Left ventricle myocardium inferior (tissue), 1 donor: ENCODE measurements at places on chromosomes 1 and 21.

DNA sequence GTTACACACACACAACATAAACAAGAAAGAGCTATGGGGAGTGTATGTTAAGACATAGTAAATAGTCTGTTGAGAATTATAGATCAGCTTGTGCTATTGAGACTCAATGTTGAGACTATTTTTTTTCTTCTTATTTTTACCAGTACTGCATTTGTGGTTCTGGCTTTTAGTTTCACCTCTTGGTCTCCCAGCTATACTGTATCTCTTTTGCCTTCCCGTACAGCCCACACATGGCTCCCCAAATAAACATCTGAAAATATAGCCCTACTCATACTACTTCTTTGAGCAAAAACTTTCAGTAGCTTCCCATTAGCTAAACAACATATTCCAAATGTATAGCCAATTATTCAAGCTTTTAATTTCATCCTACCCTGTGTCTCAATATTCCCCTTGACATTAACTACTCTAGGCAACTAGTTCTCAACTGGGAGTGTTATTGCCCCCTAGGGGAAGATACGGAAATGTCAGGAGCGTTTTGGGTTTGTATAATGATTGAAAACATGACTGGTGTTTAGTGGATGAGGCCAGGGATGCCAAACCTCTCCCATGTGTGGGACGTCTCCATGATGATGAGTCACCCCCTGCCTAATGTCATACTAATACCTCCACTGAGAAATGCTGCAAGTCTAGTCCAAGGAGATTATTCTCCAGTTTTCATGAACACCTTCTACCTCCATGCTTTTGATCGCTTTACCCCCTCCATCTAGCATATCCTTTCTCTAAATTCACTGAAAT is 6.8 kb downstream of the RPE65 start:
- no peak overlapping the region for H3K4me3 ChIP-seq
- H3K4me1 ChIP-seq, result no peaks in the 10 kb centered on the region
- no peak overlapping the region for H3K27ac ChIP-seq
- H3K27me3 ChIP-seq, result no peaks in the 10 kb centered on the region
- no peaks in the 10 kb centered on the region for H3K36me3 ChIP-seq

GRCh38 chr1:107533436-107533835 is 392.6 kb downstream of the NTNG1 start:
- H3K4me3 ChIP-seq, result no peak overlapping the region
- peaks cover 28% of the 10 kb centered on the region for H3K27me3 ChIP-seq
- H3K36me3 ChIP-seq, result no peaks in the 10 kb centered on the region
- no peaks in the 10 kb centered on the region for H3K4me1 ChIP-seq
- no peak overlapping the region for H3K27ac ChIP-seq

DNA sequence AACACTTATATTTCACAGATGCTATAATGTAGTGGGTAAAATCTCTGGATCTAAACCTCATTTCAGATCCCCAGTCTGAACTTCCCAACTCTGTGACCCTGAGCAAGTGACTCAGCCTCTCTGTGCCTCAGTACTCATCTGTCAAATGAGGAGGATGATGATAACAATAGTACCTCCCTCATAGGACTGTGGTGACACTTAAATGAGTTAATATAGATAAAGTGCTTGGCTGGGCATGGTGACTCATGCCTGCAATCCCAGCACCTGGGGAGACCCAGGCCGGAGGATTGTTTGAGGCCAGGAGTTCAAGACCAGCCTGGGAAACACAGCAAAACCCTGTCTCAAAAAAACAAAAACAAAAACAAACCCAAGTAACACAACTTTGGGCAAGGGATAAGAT is 4.7 kb upstream of the ECE1 start:
- no peaks in the 10 kb centered on the region for H3K27me3 ChIP-seq
- peaks cover 71% of the 10 kb centered on the region for H3K4me1 ChIP-seq
- no peak for DNase-seq
- peak overlapping the region; percentile 90 for H3K27ac ChIP-seq
- H3K4me3 ChIP-seq, result no peak overlapping the region
- no peaks in the 10 kb centered on the region for H3K36me3 ChIP-seq

DNA sequence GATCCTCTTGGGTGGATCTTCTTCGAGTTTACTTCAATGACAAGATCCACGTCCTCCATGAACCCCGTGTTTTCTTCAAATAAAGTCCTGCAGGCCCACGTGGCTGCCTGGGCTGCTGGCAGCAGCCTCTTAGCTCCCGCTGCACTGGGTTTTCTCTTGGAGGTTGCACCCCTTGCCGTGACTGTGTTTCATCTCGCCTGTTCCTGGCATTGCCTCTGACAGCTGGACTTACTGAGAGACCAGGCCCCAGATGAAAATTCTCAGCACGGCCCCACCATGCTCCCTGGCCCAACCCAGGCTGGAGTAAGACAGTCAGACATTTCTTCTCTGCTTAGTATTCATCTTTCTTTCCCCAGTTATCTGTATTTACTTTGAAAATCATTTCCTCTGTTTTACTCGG is 274.8 kb upstream of the RUNX1 start:
- H3K27me3 ChIP-seq, result peaks cover 55% of the 10 kb centered on the region
- H3K4me1 ChIP-seq, result peaks cover 5% of the 10 kb centered on the region
- H3K27ac ChIP-seq, result peak overlapping the region; percentile 49
- H3K36me3 ChIP-seq, result no peaks in the 10 kb centered on the region

- DNase-seq, result no peak
- H3K4me1 ChIP-seq, result peaks cover 39% of the 10 kb centered on the region
- peaks cover 83% of the 10 kb centered on the region for H3K36me3 ChIP-seq
- no peaks in the 10 kb centered on the region for H3K27me3 ChIP-seq
- peak overlapping the region; percentile 57 for H3K27ac ChIP-seq
- H3K4me3 ChIP-seq, result no peak overlapping the region
Measured at GRCh38 chr1:94180650-94181049, 56.7 kb downstream of the ARHGAP29 start.

- peaks cover 68% of the 10 kb centered on the region for H3K27me3 ChIP-seq
- DNase-seq, result peak; percentile 23
- peak overlapping the region; percentile 60 for H3K4me3 ChIP-seq
- H3K36me3 ChIP-seq, result no peaks in the 10 kb centered on the region
- no peak overlapping the region for H3K27ac ChIP-seq
Measured at GRCh38 chr1:234326497-234327366, 46.5 kb upstream of the COA6 start.

DNA sequence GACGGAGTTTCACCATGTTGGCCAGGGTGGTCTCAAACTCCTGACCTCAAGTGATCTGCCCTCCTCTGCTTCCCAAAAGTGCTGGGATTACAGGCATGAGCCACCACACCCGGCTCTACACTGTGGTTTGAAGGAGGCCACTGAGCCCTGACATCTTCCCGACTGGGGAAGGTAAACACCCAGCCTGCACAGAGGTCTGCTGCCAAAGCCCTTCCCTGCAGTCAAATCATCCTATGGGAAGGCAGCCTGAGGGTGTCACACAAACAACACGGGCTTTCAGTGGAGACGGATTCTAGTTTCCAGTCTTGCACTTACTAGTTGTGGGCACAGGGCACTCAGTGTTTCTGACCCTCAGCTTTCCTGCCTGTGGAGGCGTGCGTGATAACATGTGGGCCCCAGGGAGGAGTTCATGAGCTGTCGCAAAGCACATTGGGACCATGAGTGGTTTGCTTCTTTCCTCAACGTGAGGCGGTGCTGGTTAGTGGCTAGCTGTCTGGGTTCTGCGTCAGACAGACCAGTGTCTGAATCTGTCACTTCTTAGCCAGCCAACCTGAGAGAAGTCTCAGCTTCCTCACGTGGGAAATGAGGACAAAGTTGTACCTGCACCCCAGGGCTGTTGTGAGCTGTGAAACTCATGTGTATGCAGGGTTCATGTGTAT is 21.5 kb upstream of the OPRD1 start:
- H3K4me1 ChIP-seq, result peaks cover 5% of the 10 kb centered on the region
- DNase-seq, result no peak
- H3K36me3 ChIP-seq, result no peaks in the 10 kb centered on the region
- peaks cover 7% of the 10 kb centered on the region for H3K27me3 ChIP-seq
- no peak overlapping the region for H3K4me3 ChIP-seq

DNA sequence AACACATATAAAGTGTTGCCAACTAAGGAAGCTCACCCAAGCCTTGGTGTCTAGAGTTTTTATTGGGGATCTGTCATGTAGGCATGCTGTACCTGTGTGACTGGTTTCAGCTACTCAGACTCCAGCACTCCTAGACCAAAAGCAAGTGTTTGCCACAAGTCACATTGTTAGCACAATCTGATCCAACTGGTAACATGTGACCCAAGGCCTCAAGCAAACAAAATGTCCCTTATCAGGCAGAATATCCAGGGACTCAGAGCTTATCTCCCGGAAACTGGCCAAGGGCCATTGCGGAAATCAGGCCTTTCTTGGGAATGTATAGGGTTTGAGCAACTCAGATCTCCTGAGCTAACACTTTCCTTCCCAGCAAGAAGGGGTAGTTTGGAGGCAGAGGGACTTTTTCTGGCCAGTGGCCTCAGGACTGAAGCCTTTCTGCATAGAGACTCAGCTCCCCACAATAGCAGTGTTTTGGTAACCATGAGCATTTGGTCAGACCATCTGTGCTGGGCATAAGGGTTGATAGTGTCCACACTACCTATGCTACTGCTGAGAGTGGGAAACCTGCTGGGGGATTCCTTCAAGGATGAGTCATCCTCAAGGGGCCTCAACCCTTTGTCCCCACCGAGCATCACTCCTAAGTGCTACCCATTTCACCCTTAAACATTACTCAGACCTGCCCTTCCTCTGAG is 29.6 kb downstream of the NHLH2 start:
- no peak overlapping the region for H3K27ac ChIP-seq
- no peak overlapping the region for H3K4me3 ChIP-seq
- H3K36me3 ChIP-seq, result no peaks in the 10 kb centered on the region
- H3K4me1 ChIP-seq, result peaks cover 31% of the 10 kb centered on the region
- DNase-seq, result no peak
- no peaks in the 10 kb centered on the region for H3K27me3 ChIP-seq

GRCh38 chr1:89844241-89844807 is 23.5 kb downstream of the LRRC8D start:
- no peak for DNase-seq
- H3K4me1 ChIP-seq, result peaks cover 27% of the 10 kb centered on the region
- H3K4me3 ChIP-seq, result peak overlapping the region; percentile 84
- H3K36me3 ChIP-seq, result no peaks in the 10 kb centered on the region

DNA sequence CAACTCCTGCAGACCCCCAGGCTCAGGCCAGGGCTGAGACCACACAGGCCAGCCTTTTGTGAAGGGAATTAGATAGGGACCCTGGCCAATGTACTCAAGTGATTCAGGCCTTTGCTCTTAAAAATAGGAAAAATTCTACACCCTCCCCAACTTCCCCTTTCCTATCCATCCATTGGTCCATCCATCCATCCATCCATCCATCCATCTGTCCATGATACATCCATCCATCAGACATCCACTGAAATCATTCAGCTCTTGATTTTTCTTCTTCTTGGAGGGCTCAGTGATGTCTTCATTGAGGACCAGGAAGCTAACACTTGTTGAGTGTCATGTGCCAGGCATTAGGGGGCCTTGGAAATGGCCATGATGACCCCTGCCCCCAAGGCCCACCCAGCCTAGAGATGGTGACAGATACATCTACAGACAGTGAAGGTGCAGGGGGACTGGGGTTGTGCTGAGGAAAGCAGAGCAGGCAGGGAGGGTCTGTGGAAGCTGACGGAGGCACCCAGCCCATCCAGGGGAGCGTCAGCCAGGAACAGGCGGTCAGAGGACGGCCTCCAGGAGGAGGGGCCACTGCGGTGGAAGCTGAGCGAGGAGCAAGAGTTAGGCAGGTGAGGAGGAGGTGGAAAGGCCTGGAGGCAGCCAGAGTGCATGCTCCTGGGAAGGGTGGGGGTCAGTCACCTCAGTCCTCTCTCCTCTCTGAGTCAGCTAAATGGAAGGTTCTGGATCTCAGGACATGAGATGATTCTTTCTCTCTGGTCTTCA is 81.9 kb downstream of the EPHB2 start:
- H3K36me3 ChIP-seq, result no peaks in the 10 kb centered on the region
- no peak overlapping the region for H3K4me3 ChIP-seq
- H3K27me3 ChIP-seq, result peaks cover 7% of the 10 kb centered on the region
- DNase-seq, result no peak

DNA sequence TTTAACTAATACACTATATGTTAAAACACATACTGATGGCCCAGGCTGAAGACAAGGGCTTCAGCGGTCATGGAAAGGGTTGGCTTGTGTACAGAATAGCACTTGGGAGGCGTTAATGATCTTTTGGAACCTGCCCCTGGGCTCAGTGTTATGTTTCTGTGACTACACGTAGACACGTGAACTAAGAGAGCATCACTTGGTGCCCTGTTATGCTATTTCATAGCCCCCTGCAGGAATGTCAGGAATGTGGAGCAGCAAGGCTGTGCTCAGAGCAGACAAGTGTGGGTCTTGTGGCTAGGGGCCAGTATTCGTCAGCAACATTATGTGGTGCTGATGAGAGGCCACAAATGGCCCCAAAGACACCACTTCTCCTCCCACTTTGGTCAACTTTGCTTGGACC is 132.4 kb downstream of the MAP3K21 start:
- H3K4me3 ChIP-seq, result no peak overlapping the region
- no peaks in the 10 kb centered on the region for H3K36me3 ChIP-seq
- H3K27me3 ChIP-seq, result peaks cover 6% of the 10 kb centered on the region
- H3K27ac ChIP-seq, result no peak overlapping the region
- no peaks in the 10 kb centered on the region for H3K4me1 ChIP-seq
